ENCODE measurements at places on chromosomes 7 and 10.

- no peak for DNase-seq
Observed at GRCh38 chr7:37441816-37442215, 6.8 kb downstream of the ELMO1 start.

DNA sequence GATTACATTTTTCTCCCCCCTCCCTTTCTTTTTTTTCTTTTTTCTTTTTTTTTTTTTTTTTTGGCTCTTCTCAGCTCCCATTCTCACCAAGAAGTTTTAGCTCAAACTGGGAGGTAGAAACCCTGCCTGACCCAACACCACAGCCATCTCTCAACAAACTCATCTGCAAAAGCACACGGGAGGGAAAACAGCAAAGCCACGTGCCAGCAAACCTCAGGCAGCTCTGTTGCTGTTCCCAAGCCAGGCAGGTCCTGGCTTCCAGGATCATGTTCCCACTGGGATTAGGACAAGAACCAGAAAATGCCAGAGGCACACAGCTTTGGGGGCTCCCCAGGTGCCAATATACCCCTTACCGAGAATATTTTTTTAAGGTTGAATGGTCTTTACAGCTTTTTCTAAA is 56.7 kb downstream of the ITIH5 start:
- DNase-seq = no peak

DNA sequence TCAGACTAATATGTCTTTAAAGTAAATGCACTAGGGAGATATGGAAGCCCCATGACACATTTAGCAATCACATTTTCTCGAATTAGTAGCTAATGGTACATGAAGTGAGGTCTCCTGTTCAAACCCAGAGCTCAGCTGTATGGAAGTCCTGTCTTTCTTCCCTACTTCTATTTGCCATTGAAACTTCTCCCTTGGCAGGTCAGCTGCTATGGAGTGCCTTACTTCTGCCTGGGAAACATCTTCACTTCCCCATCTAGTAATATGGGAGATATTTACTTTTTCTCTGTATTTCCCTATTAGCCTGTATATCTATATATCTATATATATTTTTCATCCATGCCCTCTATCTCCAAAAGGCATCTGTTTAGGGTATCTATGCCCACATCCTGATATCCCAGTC is 225.3 kb upstream of the INHBA start:
- no peak for DNase-seq

DNA sequence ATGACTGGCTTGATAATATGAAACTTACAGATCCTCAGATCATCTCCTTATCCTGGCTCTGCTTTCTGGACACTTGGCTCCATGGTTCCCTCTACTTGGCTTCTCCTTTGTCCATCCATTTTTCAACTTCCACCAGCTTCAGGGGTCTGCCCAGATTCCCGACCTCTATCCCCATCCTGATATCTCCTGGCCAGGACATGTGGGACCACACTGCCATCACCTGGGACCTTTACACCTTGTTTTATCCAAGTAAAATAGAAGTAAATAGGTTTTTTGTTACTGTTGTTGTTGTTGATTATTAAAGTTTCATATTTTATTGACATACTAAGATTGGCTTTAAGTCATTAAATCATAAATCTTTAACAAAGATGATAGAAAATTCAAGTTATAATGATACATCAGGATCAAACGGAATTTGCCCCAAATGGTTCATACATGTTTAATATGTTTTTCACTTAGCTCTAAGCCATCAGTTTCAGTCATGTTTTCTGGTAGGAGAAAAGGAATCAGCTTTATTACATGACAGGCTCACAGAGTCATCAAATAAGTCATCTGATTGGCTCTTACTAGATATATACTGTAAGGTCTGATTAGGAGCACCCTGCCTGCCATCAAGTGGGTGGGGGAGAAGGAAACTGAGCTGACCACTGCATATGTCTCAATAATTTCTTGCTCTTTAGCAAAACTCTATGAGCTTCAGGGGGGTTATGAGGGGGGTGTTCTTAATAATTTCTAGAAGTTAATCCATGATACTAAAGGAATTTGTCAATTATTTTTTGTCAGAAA is 111.5 kb upstream of the AHR start:
- no peak for DNase-seq

- no peak for DNase-seq
Observed at GRCh38 chr7:118057404-118057803, 126.6 kb upstream of the LSM8 start.

DNA sequence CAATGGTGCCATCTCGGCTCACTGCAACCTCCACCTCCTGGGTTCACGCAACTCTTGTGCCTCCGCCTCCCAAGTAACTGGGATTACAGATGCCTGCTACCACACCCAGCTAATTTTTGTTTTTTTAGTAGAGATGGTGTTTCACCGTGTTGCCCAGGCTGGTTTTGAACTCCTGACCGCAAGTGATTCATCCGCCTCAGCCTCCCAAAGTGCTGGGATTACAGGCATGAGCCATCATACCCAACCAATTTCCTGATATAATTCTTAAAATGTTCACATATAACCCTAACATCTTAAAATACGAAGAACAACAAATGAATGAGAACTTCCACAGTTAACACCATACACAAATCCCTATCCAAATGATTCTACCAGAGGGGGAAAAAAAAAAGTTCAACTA is 31.2 kb downstream of the BAIAP2L1 start:
- DNase-seq = no peak

DNA sequence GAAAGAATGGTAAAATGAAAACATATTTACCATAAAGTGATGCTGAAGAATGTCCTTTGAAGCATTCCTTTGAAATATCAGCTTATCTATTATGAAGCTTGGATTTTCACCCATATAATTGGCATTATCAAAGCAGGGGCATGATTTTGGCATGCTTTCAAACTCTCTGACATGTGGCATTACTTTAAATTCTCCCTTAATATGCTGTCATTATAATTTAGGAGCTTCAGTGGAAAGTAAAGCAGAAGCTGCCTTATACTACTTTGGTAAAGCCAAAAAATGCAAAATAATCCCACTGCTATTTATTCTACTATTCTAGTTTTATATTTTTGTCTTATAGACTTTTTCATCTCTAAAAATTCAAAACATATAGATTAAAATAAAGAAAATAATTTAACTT is 28.0 kb upstream of the HIBADH start:
- no peak for DNase-seq

GRCh38 chr10:96642973-96643372 is 56.2 kb upstream of the TM9SF3 start:
- DNase-seq = peak; percentile 87

DNA sequence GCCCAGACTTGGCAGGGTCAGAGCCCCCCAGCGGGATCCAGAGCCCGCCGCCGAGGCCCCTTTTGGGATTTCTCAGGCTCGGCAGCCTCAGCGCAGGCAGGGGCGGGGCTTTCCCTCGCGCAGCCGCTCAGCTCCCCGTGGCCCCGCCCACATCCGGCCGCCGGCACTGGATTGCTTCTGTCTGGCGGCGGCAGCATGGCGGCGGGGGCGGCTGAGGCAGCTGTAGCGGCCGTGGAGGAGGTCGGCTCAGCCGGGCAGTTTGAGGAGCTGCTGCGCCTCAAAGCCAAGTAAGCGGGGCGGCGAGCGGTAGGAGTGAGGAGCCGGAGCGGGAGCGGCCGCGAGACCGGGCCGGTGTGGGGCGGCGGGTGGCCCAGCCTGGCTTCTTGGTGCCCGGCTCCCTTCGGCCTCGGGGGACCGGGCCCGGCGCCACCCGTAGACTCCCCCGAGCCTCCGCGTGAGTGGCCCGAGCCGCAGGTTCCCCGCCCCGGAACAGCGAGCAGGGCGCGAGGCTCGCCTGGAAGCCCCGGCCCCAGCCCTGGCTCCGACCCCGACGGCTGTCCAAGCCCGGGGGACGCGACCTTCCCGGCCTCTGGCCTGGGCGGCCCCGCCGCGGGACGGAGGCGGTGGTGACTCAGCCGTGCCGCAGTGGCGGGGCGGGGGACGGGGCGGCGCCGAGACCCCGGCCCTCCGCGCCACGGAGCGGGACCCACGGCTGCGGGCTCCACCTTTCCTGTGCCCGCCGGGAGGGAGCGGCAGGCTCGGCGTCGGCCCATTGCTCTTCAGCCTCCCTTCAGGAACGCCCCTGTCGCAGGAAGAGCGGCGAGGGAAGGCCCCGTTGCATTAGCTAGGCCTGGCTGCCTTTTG is at the start of gene GLRX3:
Gene GLRX3, plus strand, starts transcription at position 166 of the 864 bp plus-strand sequence. Its CDS starts 30 bp downstream, at position 196.
- peak; percentile 77 for DNase-seq

- DNase-seq = no peak
Observed at GRCh38 chr7:134766779-134767519, 12.5 kb upstream of the CALD1 start.

DNA sequence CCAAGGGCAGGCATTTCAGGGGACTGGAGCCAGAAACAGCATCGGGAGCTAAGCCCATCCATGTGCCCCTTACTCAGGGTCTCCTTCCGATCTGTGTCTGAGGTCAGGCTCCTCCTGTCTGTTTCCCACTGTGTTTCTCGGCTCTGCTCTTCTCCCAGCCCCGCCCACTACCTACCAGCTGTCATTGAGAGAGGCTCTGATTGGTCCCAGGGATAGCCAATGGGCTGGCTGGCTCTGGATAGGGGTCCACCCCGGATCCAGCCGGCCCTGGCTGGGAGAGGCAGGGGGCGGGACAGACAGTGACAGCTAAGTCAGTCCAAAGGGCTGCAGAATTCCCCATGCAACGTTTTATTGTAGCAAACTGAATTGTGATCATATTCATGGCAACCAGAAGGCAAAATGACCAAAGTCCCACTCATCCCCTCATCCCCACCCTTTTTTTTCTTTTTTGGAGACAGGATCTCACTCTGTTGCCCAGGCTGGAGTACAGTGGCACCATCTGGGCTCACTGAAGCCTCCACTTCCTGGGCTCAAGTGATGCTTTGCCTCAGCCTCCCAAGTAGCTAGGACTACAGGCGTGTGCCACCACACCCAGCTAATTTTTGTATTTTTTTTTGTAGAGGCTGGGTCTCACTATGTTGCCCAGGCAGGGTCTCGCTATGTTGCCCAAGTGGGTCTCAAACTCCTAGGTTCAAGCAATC is 76.3 kb downstream of the CLIP2 start:
- DNase-seq = no peak

DNA sequence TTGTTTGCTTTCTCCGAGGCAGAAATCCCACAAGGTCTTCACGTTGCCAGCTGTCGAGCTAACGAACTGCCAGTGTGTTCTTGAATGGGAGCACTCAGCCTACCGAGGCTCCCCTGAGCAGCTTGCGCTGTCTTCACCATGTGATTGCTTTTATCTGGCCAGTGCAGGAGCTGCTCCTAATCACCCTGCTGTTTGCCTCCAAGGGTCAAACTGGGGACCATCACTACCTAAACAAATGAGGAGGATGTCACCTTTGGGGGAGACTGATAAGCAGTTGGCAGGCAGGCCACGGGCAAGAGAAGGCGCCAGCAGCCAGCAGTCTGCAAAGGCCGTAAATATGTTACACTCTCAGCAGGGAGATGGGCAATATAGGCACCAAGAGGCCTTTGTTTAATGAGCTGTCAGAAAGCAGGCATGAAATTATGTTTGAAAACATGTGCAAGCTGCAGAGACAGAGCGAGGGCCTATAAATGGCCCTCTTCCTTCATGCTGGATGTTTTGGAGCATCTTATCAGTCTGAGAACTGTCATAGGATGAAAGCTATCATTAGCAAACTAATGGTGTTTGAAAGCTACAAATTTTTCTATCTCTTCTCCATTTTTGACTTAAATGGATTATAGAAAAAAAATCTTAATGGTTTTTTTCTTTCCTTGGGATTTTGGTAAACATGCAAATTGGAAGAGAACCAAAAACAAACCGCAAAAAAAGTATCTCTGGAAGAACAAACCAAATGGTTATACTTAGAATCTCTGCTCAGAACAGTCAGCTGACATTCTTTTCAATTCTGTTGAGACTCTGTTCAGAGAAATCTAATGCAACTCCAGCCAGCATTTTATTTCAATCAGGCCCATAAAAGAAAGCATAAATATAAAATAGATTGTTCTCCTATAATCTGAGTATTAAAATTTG is 267.3 kb upstream of the NPVF start:
- no peak for DNase-seq

- DNase-seq = no peak
Observed at GRCh38 chr7:46109437-46109836, 188.4 kb upstream of the IGFBP3 start.

DNA sequence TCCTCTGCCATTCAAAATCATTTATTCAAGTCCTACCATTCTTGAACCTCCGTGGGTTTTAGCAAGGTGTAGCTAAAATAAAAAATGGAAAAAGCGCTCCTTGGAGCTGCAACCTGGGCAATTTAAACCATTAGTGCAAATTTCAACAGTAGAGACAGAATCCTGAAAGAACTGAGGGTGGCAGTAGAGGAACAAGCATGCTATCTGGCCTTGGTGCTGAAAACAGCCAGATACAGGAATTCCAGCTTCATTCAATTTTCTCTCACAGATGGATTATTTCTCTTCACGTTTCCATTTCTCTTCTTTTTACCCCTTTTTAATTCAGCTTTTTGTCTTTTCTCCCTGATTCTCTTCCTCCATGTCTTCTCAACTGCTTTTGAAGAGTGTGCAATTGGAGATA is 77.7 kb downstream of the OTUD1 start:
- no peak for DNase-seq

DNA sequence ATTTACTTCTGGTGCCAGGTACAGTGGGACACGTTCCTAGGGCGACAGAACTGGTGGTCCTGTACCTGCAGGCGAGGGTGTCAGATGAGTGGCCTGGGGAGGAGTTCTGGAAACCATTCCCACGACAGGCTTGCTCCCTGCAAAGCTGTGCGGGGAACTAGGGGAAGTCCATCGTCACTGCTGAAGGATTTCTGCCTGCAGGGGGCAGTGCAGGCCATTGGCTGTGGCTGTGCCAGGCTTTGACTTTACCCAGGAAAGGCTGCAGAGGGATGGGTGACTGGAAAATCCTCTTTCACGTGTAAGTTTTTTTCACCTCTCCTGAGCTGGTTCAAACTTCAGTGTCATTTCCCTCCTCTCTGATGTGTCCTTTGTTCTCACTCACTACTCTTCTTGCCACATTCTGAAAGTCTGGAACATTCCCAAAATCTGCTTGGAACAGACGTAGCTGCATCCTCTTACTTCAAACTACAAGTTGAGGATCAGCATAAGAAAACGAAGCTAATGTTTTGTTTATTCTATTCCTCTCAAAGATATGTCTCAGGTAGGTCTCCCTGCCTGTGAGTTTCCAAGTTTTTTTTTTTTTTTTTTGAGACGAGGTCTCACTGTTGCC is 126.5 kb downstream of the SH2D4B start:
- DNase-seq = no peak

GRCh38 chr7:23246555-23246954 is at the start of gene GPNMB:
GPNMB (plus strand) TSS chr7:23246775; CDS start chr7:23246858, 83 bp downstream.
- DNase-seq = no peak

- DNase-seq = no peak
Observed at GRCh38 chr10:101660256-101660655, 34.7 kb downstream of the FBXW4 start.

DNA sequence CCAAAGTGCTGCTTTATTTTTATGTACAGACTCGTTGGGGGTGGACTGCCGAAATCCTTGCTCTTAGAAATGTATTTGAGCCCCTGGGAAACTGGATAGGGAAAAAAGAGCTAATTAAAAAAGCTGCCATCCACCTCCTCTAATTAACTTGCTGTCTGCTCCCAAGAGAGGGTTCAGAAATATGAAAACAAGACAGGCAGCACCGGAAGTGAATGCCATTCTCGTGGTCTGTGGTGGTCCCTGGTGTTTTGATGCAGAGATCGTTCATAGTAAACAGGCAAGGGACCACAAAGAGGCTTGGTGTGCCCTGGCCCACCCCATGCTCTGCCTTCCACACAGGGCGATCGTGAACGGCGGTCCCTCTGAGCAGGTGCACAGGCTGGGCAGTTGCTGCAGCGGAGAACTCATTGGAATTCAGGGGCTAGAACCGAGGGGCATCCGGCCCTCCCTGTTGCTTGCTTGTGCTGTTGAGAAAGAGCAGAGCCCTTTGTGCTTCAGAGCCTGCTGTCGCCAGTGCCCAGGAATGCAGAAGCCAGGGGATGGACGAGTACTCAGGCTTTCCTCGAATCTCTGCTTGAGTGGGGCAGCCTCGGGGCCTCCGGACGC is 79.1 kb upstream of the BTBD16 start:
- DNase-seq = no peak

Data from bone marrow (tissue), 2 donors.